ENCODE measurements at places on chromosomes 7 and 10.

DNA sequence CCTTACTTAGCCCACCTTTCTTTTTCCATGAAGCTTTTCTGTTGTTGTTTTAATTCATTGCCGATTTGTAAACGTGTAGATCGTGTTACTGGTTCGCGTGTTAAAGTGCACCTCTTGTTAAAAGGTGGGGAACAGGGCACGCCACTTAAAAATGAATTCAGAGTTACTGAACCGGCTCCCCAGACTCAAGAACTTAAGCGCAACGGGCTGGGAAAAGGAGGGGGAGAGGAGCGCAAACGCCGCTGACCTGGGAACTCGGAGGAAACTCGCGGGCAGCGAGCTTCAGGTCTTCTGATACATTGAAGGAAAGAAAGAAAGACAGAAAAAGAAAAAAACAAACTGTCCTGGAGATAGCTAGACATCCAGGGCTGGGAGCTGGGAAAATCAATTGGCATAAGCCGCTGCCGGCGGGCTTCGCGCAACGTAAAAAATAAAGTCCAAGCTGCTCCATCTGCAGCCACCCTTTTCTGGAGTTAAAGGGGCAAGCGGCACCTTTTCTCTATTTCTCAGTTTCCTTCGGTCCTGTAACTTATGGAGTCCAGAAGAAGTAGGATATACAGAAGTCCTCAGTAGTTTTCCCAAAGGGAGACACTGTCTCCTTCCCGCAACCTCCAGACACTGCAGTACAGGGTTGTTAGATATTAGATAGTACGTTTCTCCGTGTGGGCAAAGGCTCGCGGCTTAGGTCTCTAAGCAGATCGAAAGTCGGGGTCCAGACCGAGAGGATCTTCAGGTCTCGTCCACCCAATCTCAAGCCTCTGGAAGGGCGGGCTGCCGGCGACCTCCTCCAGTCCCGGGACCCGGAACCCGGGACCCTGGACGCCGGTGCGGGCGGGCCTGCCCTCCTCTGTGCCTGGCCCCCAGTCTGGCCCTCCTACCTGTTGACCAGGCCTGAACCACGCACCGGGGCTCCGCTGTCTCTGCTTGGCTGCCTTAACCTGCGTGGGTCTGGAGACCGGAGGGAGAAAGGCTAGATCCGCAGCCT, 1.8 kb upstream of the DLX6 start:
- DNase-seq: peak; percentile 12

- DNase-seq: no peak
Observed at GRCh38 chr7:111820121-111820520, 257.8 kb upstream of the IMMP2L start.

DNA sequence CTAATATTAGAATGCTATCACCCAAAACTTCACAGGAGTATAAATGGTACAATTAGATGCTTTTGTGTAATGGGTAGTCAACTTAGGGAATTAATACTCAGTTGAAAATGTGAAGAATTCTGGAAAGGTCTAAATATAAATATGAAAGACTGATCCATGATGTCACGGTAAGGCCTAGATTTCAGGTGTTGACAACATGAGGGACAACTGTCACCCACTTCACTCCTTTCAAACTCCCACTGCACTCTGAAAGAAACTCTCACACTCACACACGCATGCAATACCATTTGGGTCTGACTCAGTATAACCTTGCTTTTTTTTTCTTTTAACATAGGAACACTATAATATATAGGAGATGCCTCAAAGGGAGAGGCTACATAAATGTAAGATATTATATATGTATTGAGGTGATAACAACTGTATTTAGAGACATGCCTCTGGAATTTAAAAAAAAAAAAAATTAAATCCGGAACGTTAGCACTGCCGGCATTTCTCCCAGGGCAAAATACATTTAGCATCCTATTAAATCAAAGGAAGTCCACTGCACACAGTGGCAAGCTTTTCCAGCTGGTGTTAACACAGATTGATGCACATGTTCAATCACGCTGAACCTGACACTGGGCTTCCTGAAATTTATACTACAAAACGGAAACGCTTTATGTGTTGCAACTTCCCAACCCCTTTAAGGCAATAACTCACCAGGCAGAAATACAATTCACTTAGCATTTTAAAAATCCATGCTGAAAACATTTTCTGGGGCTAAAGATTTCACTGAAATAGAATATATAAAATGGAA, 74.9 kb downstream of the RSU1 start:
- DNase-seq: no peak

- no peak for DNase-seq
Observed at GRCh38 chr7:69553190-69553589, 45.1 kb upstream of the AUTS2 start.

DNA sequence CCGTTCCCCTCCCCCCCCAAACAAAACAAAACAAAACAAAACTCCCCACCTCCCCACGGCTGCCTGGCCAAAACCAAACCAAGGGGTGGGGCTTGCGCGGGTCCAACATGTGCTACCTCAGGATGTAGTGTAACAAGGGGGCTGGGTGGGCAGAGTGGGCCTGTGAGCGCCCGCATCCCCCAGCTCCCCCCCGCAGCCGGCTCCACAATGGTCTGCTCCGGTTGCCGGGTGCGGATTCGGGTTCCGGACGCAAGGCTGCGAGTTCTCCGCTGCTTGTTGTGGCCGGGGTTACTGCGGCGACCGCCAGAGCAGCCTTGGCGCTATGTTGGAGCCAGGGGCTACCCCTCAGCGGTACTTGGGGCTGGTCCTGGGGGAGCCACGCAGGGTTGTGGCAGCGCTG, 4.9 kb downstream of the C10orf143 start:
- no peak for DNase-seq

GRCh38 chr10:89588671-89589070, 53.3 kb upstream of the SLC16A12 start:
- no peak for DNase-seq

GRCh38 chr7:29468196-29468595, 95.4 kb upstream of the PRR15 start:
- no peak for DNase-seq

Data from NCI-H510A treated with DMSO at 0.1 percent for 48 hours (cell line).